Tongue (tissue), 3 donors: ENCODE measurements at places on chromosomes 7 and 10.

- DNase-seq, result no peak
These were observed 1022.2 kb upstream of the LRRTM3 start for GRCh38 chr10:65903620-65904019.

GRCh38 chr10:93309062-93309461 lies 173.1 kb downstream of the MYOF start:
- no peak for DNase-seq

GRCh38 chr7:105596866-105597265 lies 15.6 kb upstream of the EFCAB10 start:
- no peak for DNase-seq

- DNase-seq, result no peak
These were observed 208.4 kb upstream of the TCERG1L start for GRCh38 chr10:131519723-131520605.

- peak; percentile 90 for DNase-seq
These were observed 472.0 kb downstream of the KCNMA1 start for GRCh38 chr10:77165445-77166208.

DNA sequence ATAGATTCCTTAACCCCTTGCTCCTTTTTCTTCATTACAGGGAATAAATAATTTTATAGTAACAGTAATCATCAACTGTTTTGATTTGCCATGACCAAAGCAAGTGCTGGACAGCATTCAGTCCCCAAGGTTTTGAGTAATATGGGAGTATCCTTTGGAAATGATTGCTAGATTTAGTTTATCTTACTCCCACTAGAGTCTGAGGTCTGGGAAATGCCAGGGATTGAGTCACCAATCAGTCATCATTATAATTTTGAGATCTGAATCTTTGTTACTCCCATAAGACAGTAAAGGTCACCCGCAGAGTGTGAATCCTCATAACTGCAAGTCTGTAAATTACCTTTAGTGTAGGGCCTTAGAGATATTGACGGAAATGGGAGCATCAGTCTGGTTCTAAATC lies 133.7 kb upstream of the SEMA3E start:
- DNase-seq, result no peak
